ENCODE measurements at places on chromosomes 1 and 21.

DNA sequence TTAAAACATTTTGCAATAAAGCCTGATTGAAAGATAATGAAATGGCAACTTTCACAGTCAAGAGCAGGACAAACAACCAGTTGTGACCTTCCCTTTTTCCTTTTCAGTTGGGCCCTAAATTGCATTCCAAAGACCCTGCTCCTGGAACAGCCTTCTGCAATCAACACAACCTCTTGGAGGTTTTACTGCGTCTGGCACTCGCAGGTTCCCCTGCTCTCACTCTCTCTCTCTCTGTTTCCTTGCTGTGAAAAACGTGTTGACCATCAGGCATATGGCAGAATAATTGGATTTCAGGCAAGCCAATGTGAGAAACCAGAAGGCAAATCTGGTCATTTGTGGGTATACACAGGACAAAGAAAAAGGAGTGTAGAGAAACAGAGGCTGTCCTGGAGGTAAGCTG, 23.2 kb downstream of the SLC44A5 start:
- no peaks in the 10 kb centered on the region for H3K4me1 ChIP-seq
- H3K36me3 ChIP-seq: no peaks in the 10 kb centered on the region
- H3K4me3 ChIP-seq: no peak overlapping the region
- no peaks in the 10 kb centered on the region for H3K27me3 ChIP-seq
- no peak overlapping the region for H3K27ac ChIP-seq

- H3K27me3 ChIP-seq: peaks cover 11% of the 10 kb centered on the region
- H3K4me3 ChIP-seq: no peak overlapping the region
- no peak overlapping the region for H3K27ac ChIP-seq
- no peak for DNase-seq
Observed at GRCh38 chr1:179785031-179785431, 41.9 kb downstream of the FAM163A start.

DNA sequence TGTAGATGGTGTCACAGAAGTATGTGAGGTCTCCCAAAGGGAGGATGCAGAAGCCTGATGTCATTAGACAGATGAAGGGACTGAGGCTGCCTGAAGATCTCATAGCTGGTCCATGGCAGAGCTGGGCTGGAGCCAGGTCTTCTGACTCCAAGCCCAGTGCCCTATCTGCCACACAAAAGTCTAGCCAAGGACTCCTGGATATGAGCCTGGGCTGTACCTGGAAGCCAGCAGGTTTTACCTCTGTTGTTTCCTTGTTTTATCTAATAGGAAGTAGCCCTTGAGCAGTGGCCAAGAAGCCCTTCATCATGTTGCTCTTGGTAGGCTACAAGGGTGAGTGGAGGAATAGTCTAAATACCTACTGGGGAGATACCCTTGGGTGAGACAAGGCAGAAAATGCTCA, 74.4 kb upstream of the SLC44A3 start:
- no peak overlapping the region for H3K4me3 ChIP-seq
- no peaks in the 10 kb centered on the region for H3K36me3 ChIP-seq
- no peak overlapping the region for H3K27ac ChIP-seq

DNA sequence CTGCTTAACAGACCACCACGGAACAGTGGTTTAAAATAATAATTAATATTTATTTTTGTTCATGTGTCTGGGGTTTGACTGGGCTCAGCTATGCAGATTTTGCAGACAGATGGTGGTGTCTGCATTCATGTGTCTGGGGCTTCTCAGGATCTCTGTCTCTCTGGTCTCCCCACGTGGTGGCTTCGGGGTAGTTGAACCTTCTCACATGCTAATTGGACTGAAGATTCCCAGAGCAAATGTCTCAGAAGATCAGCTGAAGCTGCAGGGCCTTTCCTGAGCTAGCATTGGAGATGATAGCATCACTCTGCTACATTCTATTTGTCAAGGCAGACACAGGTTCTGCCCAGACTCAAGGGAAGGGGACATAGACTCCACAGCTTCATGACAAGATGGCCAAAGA, 109.1 kb upstream of the DNAH14 start:
- DNase-seq: no peak
- no peak overlapping the region for H3K27ac ChIP-seq
- H3K4me3 ChIP-seq: no peak overlapping the region
- no peaks in the 10 kb centered on the region for H3K4me1 ChIP-seq
- no peaks in the 10 kb centered on the region for H3K36me3 ChIP-seq
- H3K27me3 ChIP-seq: peaks cover 7% of the 10 kb centered on the region

- no peak for DNase-seq
- H3K27ac ChIP-seq: no peak overlapping the region
- H3K27me3 ChIP-seq: no peaks in the 10 kb centered on the region
- H3K36me3 ChIP-seq: peaks cover 6% of the 10 kb centered on the region
- no peak overlapping the region for H3K4me3 ChIP-seq
- peaks cover 15% of the 10 kb centered on the region for H3K4me1 ChIP-seq
Observed at GRCh38 chr21:14759285-14759684, 213.2 kb upstream of the SAMSN1 start.

DNA sequence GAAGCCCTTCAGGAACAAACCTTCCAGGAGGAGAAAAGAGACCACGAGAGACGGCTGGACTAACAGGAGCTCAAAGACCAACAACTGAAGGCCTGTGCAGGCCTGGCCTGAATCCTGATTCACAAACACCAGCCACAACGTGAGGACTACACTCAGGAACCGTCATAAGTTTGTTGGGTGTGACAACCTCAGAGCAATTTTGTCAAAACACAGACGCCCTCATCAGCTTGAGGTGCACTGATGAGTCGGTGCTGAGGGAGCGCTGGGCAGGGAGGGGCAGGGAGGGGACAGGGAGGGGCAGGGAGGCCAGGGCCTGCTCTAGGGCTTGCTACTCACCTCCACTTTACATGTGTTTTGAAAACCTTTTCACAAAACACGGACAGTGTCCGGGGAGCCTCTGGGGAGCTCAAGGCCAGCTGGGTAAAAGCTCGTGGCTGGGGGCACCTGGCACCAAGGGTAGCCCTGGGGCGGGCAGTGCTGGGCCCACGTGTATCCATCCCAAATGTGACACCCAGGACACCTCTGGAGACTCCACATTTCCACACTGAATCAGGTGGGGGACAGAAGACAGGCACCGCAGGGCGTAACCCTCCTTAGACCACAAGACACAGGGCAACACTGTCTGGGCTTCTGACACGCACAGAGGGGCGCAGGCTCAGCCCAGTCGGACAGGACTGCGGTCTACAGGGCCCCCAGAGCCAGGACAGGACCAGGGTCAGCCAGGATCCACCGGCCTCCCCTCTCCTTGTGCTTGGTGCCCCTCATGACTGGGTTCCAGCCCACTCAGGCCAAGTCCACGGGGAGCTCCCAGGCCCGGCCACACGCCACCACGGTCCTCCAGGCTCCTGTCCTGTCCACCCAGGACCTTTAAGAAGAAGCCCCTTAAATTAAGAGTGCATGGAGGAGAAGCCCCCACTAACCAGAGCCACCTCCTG, 16.5 kb downstream of the LSS start:
- no peaks in the 10 kb centered on the region for H3K27me3 ChIP-seq
- peaks cover 7% of the 10 kb centered on the region for H3K36me3 ChIP-seq
- H3K4me3 ChIP-seq: no peak overlapping the region
- DNase-seq: no peak
- no peak overlapping the region for H3K27ac ChIP-seq

- no peak overlapping the region for H3K4me3 ChIP-seq
- no peak overlapping the region for H3K27ac ChIP-seq
- no peaks in the 10 kb centered on the region for H3K36me3 ChIP-seq
Observed at GRCh38 chr1:115755456-115756370, 12.8 kb downstream of the CASQ2 start.

GRCh38 chr1:215055281-215055935, 27.1 kb upstream of the KCNK2 start:
- H3K4me1 ChIP-seq: no peaks in the 10 kb centered on the region
- H3K27ac ChIP-seq: no peak overlapping the region
- no peaks in the 10 kb centered on the region for H3K36me3 ChIP-seq
- no peak for DNase-seq
- no peak overlapping the region for H3K4me3 ChIP-seq
- H3K27me3 ChIP-seq: no peaks in the 10 kb centered on the region

DNA sequence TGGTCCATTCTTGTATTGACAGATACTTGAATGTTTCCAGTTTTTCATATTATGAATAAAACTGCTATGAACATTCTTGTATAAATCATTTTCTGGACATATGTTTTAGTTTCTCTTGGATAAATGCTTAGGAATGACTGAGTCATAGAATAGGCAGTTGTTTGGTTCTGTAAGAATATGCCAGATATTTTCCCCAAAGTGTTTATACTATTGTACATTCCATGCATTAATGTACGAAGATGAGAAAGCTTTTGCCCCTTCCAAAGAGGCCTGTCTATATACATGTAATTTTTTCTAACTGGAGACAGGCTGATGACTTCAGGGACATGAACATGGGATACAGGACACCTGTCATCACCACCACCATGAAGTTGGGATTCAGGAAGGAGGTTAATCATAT, 11.3 kb downstream of the NBPF3 start:
- peaks cover 28% of the 10 kb centered on the region for H3K4me1 ChIP-seq
- H3K27me3 ChIP-seq: peaks cover 5% of the 10 kb centered on the region
- H3K4me3 ChIP-seq: no peak overlapping the region

GRCh38 chr1:161910604-161911003, 113.1 kb downstream of the OLFML2B start:
- no peak overlapping the region for H3K4me3 ChIP-seq
- H3K4me1 ChIP-seq: no peaks in the 10 kb centered on the region
- DNase-seq: no peak
- no peaks in the 10 kb centered on the region for H3K27me3 ChIP-seq
- H3K27ac ChIP-seq: no peak overlapping the region

DNA sequence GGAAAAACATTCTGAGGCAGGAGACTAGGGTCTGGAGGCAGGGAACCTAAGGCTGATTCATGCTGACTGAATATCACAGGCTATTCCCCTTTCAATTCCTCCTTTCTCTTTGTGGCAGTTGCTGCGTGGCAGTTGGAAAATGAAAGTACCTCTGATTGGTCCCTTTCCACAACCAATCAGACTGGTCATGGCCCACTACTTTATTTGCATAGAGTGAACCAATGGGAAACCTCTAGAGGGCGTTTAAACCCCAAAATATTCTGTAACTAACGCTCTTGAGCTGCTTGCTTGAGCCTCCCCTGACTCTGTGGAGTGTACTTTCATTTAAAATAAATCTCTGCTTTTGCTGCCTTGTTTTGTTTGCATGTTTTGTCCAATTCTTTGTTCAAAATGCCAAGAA, 27.7 kb upstream of the VN1R5 start:
- H3K27me3 ChIP-seq: peaks cover 4% of the 10 kb centered on the region
- no peaks in the 10 kb centered on the region for H3K4me1 ChIP-seq
- no peak overlapping the region for H3K4me3 ChIP-seq
- no peak overlapping the region for H3K27ac ChIP-seq

DNA sequence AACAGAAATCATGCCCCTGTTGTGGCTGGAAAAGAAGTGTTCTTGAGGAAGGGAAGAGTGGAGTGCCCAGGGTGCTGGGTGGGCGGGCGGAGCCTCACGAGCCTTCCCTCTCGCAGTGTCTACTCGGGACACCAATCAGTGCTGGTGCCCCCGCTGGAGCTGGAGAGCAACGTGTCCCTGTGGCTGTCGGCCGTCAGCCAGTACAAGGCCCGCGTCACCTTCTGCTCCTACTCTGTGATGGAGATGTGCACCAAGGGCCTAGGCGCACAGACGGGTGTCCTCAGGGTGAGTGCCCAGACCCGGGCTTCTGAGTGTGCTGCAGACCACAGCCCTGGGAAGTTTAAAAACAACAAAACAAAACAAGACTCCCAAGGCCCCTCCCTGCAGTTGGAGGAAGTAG, 47.4 kb downstream of the S100B start:
- H3K27ac ChIP-seq: no peak overlapping the region
- peaks cover 61% of the 10 kb centered on the region for H3K4me1 ChIP-seq
- peaks cover 76% of the 10 kb centered on the region for H3K36me3 ChIP-seq
- DNase-seq: no peak
- H3K27me3 ChIP-seq: no peaks in the 10 kb centered on the region

DNA sequence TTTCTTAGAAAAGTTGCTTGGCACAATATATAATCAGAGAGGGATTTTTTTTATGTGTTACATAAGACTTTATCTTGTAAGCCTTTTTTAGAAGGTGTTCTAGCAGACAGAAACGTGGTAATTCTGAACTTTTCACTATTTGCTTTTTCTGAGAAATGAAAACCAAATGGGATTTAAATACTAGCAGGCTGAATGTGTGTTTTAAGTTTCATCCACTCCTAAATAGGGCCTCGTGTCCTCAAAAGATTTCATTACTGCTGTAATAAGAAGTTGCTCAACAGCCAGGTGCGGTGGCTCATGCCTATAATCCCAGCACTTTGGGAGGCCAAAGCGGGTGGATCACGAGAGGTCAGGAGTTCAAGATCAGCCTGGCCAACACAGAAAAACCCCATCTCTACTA, 44.7 kb upstream of the FMO2 start:
- no peaks in the 10 kb centered on the region for H3K36me3 ChIP-seq
- no peaks in the 10 kb centered on the region for H3K27me3 ChIP-seq
- no peak overlapping the region for H3K4me3 ChIP-seq
- DNase-seq: no peak
- no peak overlapping the region for H3K27ac ChIP-seq

DNA sequence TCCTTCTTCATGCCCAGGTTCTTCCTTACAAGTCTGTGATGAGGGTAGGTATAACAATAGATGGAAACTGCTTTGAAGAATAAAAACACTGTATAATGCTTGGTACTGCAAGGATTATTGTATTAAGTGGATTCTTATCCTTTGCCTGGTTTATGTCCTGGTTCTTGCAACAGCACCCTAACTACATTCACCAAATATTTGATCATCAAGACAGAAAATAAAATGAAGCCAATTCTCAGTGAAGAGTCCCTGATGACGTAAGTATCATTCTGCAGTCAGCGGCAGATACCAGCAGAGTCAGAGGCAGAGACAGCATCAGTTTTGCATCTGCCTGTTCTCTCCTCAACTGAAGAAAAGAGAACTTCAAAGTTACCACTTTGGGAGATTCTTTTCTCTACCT, 19.7 kb downstream of the ARHGEF11 start:
- no peaks in the 10 kb centered on the region for H3K36me3 ChIP-seq
- H3K4me3 ChIP-seq: no peak overlapping the region
- DNase-seq: no peak
- no peak overlapping the region for H3K27ac ChIP-seq
- H3K4me1 ChIP-seq: no peaks in the 10 kb centered on the region

DNA sequence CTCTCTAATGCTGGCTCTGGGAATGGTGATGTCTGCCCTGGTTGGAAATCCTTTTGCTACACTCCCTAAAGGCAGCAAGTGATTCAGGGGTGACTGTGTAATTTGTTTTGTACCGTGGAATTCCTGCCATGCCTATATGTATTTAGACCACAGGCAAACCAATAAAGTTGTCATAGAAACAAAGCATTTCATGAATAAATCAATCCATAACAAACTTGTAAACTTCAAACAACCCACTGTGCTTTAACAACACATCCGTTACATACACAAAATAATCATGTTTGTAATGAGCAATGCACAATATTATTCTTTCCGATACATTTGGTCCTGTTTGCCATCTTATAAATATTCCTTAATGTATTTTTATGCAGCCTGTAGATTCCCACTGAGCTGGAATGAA, 330.3 kb upstream of the SNX7 start:
- H3K4me3 ChIP-seq: no peak overlapping the region
- H3K36me3 ChIP-seq: no peaks in the 10 kb centered on the region
- H3K27ac ChIP-seq: no peak overlapping the region
- no peak for DNase-seq
- H3K4me1 ChIP-seq: no peaks in the 10 kb centered on the region
